Kidney (tissue), 22 donors: ENCODE measurements at places on chromosomes 7 and 10. TPM values are rescaled to one million over a fixed set of nuclear protein-coding genes. Genes with fewer than 3 reads are reported as not detected.

DNA sequence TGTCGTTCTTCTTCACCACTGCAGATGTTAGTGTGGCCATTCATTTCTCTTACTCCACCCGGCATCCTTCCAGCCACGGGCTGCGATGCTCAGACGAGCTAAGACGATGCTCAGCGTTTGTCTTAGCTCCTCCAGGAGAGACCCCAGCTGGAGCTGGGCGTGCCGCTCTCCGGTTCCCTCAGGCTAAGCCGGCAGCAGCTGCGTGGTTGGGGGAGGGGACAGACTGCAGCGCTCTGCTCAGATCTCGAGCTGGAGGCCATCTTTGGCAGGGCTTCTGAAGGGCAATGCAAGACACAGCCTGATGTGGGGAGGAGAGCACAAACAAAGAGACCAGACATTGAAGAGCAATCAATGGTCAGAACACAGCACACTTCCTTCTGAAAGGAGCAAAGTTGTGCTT lies 4.8 kb downstream of the INA start:
- H3K4me3 ChIP-seq = no peak overlapping the region
- peak; percentile 63 for DNase-seq
- H3K27me3 ChIP-seq = peaks cover 5% of the 10 kb centered on the region
- peaks cover 8% of the 10 kb centered on the region for H3K4me1 ChIP-seq

- H3K27me3 ChIP-seq = no peaks in the 10 kb centered on the region
- peak; percentile 91 for DNase-seq
- peaks cover 4% of the 10 kb centered on the region for H3K4me1 ChIP-seq
- H3K36me3 ChIP-seq = no peaks in the 10 kb centered on the region
- no peak overlapping the region for H3K27ac ChIP-seq
These were observed 5.1 kb upstream of the MYL7 start for GRCh38 chr7:44145969-44146911.

GRCh38 chr7:106947244-106947728 lies 82.2 kb downstream of the PIK3CG start:
- no peak overlapping the region for H3K27ac ChIP-seq
- peak; percentile 71 for DNase-seq
- no peaks in the 10 kb centered on the region for H3K4me1 ChIP-seq

DNA sequence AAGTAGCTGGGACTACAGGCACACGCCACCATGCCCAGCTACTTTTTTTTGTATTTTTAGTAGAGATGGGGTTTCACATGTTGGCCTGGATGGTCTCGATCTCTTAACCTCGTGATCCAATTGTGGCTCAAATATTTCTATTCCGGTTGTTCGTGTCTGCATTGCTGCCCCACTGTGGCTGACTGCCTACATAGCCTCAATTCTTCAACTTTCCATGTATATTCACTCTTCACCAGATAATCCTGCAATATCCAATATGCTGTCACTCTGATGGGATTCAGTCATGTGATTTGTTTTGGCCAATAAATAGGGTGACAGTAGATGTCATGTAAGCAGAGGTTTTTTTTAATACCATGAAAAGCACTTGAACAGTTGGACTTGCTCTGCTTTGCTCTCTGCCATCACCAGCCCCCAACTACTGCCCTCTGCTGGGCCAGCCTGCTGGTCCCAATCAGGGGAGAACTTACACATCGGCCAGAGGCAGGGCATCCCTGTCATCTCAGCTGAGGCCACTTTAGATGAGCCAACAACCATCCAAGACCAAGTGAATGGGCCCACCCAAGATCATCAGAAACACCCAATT lies 56.7 kb downstream of the NSUN6 start:
- H3K36me3 ChIP-seq = no peaks in the 10 kb centered on the region
- no peaks in the 10 kb centered on the region for H3K4me1 ChIP-seq
- H3K4me3 ChIP-seq = no peak overlapping the region
- H3K27me3 ChIP-seq = no peaks in the 10 kb centered on the region

GRCh38 chr10:119768455-119769094 lies 42.7 kb downstream of the INPP5F start:
- no peaks in the 10 kb centered on the region for H3K36me3 ChIP-seq
- H3K4me1 ChIP-seq = no peaks in the 10 kb centered on the region
- H3K27ac ChIP-seq = peak overlapping the region; percentile 16
- DNase-seq = no peak

GRCh38 chr7:140982508-140982907 lies 32.2 kb downstream of the MRPS33 start:
- no peaks in the 10 kb centered on the region for H3K27me3 ChIP-seq
- DNase-seq = no peak
- no peak overlapping the region for H3K27ac ChIP-seq
- no peak overlapping the region for H3K4me3 ChIP-seq
- H3K36me3 ChIP-seq = no peaks in the 10 kb centered on the region

DNA sequence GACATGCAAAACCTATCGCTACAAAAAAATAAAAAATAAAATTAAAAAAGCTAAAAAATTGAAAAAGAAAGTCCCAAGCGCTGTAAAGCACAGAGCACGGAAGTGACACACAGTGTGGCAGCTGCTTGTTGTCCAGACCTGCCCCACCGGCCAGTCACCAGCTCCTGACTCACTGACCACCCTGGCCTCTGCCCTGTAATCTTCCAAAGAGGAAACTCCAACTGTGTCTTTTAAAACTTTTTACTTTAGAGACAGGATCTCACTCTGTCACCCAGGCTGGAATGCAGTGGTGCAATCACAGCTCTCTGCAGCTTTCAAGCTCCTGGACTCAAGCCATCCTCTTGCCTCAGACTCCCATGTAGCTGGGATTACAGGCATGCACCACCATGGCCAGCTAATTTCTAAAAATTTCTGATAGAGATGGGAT lies 23.6 kb downstream of the GNA12 start:
- H3K27ac ChIP-seq = peak overlapping the region; percentile 33
- no peaks in the 10 kb centered on the region for H3K27me3 ChIP-seq
- peaks cover 35% of the 10 kb centered on the region for H3K4me1 ChIP-seq
- DNase-seq = no peak
- no peaks in the 10 kb centered on the region for H3K36me3 ChIP-seq

GRCh38 chr7:89809291-89809690 lies 345.0 kb upstream of the STEAP1 start:
- H3K27ac ChIP-seq = no peak overlapping the region
- no peak for DNase-seq
- no peaks in the 10 kb centered on the region for H3K4me1 ChIP-seq
- H3K27me3 ChIP-seq = no peaks in the 10 kb centered on the region
- H3K36me3 ChIP-seq = no peaks in the 10 kb centered on the region

DNA sequence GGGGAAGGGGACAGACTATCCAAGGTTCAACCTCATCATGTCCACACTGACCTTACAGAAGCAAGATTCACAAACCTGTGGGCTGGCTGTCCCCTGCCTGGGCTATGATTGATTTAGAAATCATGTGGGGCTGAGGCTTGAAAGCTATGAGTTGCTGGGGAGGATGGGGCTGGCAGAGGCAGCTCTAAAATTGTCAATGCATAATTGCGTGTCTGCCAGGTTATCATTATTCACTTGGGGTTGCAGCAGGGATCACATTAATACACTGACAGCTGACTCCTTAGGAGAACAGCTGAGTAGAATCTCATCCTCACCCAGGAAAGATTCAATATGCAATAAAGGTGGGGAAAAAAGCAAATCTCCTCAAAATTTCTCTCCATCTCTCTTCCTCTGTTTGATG lies 866.3 kb downstream of the CCSER2 start:
- no peaks in the 10 kb centered on the region for H3K4me1 ChIP-seq
- no peak overlapping the region for H3K27ac ChIP-seq
- DNase-seq = no peak
- no peak overlapping the region for H3K4me3 ChIP-seq

DNA sequence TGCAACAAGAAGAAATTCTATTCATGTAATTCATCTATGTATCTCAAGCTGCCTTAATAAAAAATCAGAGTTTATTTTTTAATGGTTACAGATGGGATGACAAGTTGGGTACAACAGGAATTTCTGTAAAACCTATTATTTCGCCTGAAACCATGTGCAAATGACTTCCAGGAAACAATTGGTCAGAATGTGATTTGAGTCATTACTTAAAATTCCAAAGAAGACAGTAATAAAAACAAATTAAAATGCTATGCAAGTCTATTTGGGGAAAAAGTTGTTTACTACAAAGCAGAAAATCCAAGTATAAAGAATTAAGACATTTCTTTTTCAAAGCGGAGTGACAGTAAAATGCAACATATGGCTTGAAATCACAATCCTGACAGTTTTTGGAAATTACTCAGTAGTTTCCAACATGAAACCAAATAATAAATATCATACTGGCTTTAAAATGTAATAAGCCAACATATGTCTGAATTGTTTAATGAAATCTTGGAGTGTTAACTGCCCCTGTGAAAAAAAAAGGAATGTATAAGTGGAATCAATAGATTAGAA lies 41.5 kb upstream of the SEMA3C start:
- no peak overlapping the region for H3K4me3 ChIP-seq
- no peaks in the 10 kb centered on the region for H3K4me1 ChIP-seq
- no peaks in the 10 kb centered on the region for H3K27me3 ChIP-seq
- DNase-seq = no peak

DNA sequence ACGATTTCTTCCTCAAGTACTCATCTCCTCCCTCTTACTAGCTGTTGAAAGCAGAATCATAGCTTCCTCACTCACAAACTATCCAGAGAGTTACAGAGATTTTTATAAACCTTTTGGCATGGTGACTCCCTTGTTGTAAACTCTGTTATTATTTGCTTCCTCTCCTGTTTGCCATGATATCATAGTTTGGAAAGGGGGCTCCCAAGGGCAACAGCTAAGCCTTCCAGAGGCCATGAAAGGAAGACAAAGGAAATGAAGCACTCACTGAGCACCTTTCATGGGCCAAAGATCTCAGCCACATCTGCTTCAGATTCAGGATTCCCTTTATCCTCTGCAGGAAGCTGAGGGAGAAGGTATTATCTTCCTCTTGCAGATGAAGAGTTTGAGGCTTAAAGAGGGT lies 484.6 kb downstream of the PLXNA4 start:
- no peak overlapping the region for H3K27ac ChIP-seq
- no peaks in the 10 kb centered on the region for H3K36me3 ChIP-seq
- no peak overlapping the region for H3K4me3 ChIP-seq
- no peaks in the 10 kb centered on the region for H3K27me3 ChIP-seq
- no peak for DNase-seq

GRCh38 chr10:35907548-35907947 lies 265.5 kb upstream of the FZD8 start:
- no peaks in the 10 kb centered on the region for H3K27me3 ChIP-seq
- no peaks in the 10 kb centered on the region for H3K36me3 ChIP-seq
- no peak overlapping the region for H3K4me3 ChIP-seq
- no peak overlapping the region for H3K27ac ChIP-seq

GRCh38 chr10:8975535-8975934 lies 921.0 kb downstream of the GATA3 start:
- no peak for DNase-seq
- H3K36me3 ChIP-seq = no peaks in the 10 kb centered on the region

DNA sequence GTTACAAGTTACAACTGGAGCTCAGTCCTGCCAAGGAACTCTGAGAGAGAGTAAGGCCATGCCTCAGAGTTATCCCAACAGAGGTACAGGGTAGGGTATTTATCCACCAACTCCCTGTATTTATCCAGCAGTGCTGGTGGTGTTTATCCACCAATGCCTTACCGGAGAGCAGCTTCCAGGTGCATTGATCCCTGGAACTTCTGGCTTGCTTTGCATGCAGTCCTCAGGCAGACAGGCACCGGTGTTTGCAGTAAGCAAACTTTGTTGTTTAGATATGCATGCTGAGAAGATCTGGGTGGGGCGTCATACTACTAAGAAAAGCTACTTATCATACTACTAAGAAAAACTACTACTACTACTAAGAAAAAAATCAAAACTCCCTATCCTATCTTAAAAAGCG lies 92.4 kb downstream of the CYP26A1 start:
- H3K36me3 ChIP-seq = no peaks in the 10 kb centered on the region
- H3K4me1 ChIP-seq = no peaks in the 10 kb centered on the region
- no peak for DNase-seq

DNA sequence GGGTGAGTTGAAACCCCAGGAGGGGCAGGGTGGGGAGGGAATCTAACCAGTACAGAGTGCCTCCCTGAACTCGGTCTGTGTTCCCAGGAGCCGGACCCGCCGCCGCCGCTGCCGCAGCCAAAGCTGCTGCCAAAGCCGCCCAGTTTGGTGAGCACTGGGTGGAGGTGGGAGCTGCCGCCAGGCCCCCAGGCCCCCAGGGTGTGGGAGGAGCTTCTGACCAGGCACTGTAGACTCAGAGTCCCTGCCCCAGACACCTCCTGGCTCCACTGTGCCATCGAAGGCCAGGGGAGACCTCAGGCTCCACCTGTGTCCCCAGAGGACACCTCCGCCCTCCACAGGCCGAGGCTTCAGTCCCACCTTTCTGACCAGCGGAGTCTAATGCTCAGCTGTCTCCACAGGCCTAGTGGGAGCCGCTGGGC lies 20.4 kb upstream of the LIMK1 start:
- no peak overlapping the region for H3K4me3 ChIP-seq
- no peak overlapping the region for H3K27ac ChIP-seq
- DNase-seq = peak; percentile 61
- no peaks in the 10 kb centered on the region for H3K27me3 ChIP-seq
- no peaks in the 10 kb centered on the region for H3K4me1 ChIP-seq
- H3K36me3 ChIP-seq = no peaks in the 10 kb centered on the region

- H3K4me1 ChIP-seq = no peaks in the 10 kb centered on the region
- peaks cover 3% of the 10 kb centered on the region for H3K27me3 ChIP-seq
- no peak overlapping the region for H3K27ac ChIP-seq
- DNase-seq = no peak
- H3K4me3 ChIP-seq = no peak overlapping the region
- H3K36me3 ChIP-seq = no peaks in the 10 kb centered on the region
These were observed 29.9 kb downstream of the KAZALD1 start for GRCh38 chr10:101091546-101092290.

DNA sequence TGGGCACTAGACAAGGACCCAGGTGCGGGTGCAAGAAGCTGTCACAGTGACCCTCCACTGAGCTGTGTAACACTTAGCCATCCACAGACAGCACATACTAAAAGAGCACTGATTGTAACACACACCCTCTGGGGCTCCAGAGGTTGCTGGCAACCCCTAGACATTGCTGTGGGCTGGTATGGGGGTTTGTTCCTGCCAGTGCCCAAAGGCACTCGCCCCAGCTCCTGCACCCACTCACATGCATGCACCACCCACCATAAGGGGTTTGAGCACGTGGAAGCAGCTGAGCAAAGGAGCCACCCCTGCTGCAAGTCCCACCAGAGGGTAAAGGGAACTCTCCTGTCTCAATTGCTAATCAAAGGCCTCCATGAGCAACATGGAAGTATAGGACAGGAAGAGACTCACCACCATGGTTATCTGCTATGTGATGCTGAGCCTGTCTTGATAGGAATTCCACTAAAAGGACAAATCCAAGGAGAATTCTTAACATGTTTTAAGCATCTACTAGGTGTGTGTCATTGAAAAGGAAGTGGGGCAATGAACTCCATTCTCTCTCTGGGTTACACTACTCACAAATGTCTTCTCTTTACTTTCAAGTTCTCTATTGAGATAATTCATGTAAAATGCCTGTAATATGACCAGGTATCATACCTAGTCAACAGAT lies 103.1 kb downstream of the GFRA1 start:
- H3K27ac ChIP-seq = no peak overlapping the region
- H3K4me1 ChIP-seq = no peaks in the 10 kb centered on the region
- H3K4me3 ChIP-seq = no peak overlapping the region
- H3K36me3 ChIP-seq = no peaks in the 10 kb centered on the region
- no peaks in the 10 kb centered on the region for H3K27me3 ChIP-seq
- DNase-seq = no peak

ADIRF gene
- total RNA-seq = 357 TPM

BLNK gene
- total RNA-seq = 38.8 TPM

GNAI1 gene
- total RNA-seq = 105 TPM

HGF gene
- total RNA-seq = 23.8 TPM

C10orf67 gene
- total RNA-seq = 1.6 TPM

FOXI2 gene
- total RNA-seq = 1.1 TPM

WNT2 gene
- 0.57 TPM for total RNA-seq

ENTPD1 gene
- 36.6 TPM for total RNA-seq

RPEL1 gene
- not detected for total RNA-seq

LRMDA gene
- total RNA-seq = 23.2 TPM
